ENCODE measurements at places on chromosomes 2 and 18. TPM values are rescaled to one million over a fixed set of nuclear protein-coding genes. Genes with fewer than 3 reads are reported as not detected.

The EGR4 gene
- not detected for total RNA-seq

- peak; percentile 57 for ATAC-seq
These were observed 76.8 kb downstream of the ALPK2 start for GRCh38 chr18:58552057-58552461.

GRCh38 chr2:196331143-196331542 lies 159.8 kb upstream of the STK17B start:
- peak; percentile 52 for ATAC-seq

DNA sequence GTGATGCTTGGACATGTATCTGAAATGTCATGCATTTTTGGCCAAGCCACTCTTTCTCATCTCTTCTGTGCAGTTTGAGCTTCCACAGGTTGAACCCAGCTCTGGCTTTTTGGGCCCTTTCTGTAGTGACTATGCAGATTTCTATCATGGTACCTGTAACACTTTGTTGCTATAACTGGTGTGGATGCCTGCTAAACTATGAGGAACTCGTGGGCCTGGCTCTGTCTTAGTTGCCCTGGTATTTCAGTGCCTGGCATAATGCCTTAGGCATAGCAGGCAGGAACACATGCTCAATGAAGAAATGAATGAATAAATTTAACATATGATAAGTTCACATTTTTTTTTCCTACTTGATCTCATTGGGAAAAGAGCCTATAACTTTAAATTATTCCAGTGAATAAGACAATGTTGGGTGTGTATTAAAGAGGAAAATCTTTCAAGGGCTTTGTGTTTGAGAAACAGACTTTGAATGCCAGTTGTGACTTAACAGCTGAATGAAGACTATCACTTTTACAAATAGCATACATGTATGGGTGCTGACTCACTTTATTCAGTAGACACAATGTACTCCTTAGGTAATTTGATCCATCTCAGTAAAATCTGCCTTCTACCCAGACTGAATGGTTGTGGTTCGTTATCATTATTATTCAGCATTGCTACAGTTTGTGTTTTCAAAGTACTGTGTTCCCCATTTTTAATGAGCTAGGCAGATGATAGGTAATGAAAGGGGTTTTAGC lies 86.4 kb upstream of the MAP4K3 start:
- ATAC-seq: peak; percentile 80

- no peak for ATAC-seq
These were observed 260.6 kb downstream of the CLIP4 start for GRCh38 chr2:29375843-29376242.

DNA sequence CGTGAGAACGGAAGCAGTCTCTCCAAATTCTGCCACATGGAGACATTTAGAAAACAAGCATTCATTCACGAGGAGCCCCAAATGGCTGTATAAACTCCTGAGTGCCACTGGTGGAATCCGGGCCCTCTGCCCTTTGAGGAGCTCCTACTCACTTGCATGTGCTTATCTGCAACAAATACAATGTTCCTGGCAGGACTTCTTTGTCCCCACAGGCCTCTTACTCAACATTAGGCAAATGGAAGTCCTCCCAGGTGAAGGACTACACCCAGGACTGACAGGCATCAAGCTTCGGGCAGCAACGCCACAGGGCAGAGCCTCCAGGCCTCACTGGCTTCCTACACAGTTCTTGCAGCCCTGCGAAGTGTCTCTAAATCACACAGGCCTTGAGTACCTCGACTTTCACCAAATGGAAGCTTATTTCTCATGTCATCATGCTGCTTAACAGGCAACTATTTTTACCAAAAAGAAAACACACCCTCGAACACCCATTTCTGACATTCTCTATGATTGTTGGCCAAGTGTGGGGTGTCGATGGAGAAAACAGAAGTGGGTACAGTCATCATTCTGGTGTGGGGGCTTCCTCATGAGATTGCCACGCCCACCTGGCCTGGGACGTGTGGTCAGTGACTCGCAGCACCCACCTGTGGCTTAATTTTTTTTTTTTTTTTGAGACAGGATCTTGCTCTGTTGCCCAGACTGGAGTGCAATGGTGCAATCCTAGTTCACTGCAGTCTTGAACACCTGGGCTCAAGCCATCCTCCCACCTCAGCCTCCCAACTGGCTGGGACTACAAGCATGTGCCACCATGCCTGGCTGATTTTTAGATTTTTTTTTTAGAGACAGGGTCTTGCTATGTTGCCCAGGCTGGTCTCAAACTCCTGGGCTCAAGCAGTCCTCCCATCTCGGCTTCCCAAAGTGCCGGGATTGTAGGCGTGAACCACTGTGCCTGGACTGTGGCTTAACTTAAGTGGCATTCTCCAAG lies 186.8 kb upstream of the GLI2 start:
- no peak for ATAC-seq

DNA sequence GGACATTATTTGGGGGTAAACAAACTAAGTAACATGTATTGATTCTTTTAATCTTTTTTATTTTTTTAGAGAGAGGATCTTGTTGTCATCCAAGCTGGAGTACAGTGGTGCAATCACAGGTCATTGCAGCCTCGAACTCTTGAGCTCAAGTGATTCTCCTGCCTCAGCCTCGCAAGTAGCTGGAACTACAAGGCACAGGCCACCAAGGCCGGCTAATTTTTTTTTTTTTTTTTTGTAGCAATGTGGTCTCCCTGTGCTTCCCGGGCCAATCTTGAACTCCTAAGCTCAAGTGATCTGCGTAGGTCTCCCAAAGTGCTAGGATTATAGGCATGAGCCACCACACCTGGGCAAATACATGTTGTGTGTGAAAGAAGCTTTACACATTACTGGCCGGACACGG lies 29.6 kb downstream of the OLA1 start:
- ATAC-seq: no peak

DNA sequence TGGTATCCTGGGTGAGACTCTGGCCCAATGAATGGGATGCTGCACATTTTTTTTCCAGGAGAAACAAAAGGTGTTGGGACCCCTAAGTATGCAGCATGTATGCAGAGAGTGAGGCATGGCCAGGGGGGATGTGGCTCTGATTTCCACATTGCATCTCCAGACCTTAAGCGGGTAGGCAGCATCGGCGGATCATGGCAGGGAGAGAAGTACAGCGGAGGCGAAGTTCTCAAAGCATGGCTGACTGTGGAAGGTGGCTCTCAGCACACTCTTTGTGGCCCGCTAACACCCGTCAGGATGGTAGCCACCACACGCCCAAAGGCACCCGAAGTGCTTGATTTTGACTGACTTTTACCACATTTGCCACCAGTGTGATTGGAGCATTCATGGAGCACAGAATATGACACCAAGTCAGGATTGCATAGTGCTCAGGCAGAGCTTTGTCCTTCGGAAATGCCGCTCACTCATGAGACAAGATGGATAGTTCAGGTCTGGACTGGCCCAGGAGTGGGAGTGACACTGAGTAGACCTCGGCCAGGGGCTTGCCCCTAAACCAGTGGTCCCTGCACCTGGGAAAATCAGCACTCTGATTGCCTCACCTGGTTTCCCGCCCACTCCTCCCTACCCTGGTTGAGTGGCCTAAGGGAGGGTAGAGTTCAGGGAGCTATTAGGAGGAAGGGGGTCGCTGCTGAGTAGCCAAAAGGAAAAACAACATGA lies 14.2 kb downstream of the INPP4A start:
- ATAC-seq: no peak

DNA sequence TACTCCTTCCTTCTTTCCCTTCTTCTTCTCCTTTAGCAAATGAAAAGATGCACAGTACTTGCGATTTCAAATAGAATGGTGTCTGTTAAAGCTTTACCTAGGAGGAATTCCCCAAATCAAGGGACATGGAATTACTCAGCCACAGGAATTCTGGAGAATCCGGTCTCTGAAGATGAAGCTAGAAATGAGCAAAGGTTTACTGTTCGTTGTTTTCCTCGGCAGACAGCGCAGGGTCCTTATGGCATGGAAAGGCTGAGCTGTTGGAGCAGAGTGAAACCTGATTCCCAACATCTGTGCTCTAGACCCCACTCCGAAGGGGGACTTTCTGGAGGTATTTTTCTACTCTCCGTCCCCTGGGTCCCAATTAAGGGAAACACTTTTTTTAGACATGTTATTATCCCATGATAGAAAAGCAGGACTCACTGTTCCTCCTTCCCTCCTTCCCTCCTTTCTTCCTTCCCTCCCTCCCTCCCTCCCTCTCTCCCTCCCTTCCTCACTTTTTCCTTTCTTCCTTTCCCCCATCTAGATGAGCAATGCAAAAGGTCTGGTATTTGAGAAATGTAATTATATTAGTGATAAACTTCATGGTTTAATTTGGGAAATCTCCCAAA lies 47.1 kb downstream of the CDCA7 start:
- ATAC-seq: no peak

All from esophagus mucosa (tissue), 1 donor.